ENCODE measurements at places on chromosomes 4 and X.

DNA sequence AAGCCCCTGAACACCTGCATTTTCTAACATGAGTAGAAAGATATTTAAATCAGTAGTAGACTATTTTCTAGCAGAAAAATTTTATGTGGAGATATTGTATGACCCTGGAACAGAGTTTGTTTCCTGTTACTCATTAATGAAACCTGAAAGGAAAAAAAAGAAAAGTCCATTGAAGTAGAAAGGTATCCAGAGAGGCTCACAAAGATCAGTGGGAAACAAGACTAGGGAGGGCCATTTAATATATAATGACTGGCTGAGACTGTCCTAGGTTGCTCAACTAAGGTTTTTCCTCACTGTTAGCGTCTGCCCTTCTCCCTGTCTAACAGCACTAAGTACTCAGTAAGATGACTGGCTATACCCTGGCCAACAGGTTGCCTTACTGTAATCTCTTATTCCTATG, 788.6 kb downstream of the GLUD2 start:
- no peak for DNase-seq

- DNase-seq, result no peak
Measured at GRCh38 chrX:13418126-13419097, 98.6 kb upstream of the ATXN3L start.

DNA sequence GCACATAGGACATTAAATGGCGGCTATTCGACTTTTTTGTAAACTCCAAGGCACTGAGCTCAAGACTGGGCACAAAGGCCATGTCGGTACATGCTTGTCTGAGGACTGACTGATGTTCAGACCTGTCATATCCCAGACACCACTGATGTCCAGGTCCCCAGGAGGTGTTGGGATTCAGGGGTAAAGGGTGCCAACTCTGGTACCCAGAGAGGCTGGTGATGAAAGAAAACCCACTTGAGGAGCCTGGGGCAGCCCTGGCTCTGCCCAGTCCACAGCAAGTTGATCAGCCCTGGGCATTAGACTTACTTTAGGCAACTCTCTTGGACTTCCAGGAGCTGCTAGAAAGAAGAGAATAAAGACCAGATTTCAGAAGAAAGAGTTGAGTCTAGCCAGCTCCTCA, 18.7 kb downstream of the SASH3 start:
- no peak for DNase-seq

GRCh38 chr4:138037696-138038095, 204.5 kb downstream of the SLC7A11 start:
- no peak for DNase-seq

GRCh38 chr4:129167640-129168260, 71.8 kb downstream of the C4orf33 start:
- no peak for DNase-seq
